Smooth muscle cell of bladder (primary cell): ENCODE measurements at places on chromosomes 11 and 22. TPM values are rescaled to one million over a fixed set of nuclear protein-coding genes. Genes with fewer than 3 reads are reported as not detected.

Gene OR5B21
- 0.14 TPM in 1 of 2 replicates, not detected in the other for total RNA-seq

Gene OOSP1
- total RNA-seq = not detected in 2 replicates

Gene INPP5J
- 0.09 and 0.14 TPM in 2 replicates for total RNA-seq

Gene PTGDR2
- total RNA-seq = 0.28 TPM in 1 of 2 replicates, not detected in the other

Gene CD151
- 455 and 613 TPM in 2 replicates for total RNA-seq

Gene CDKN1C
- 37.0 and 43.6 TPM in 2 replicates for total RNA-seq

Gene TCN1
- not detected in 2 replicates for total RNA-seq

Gene NCR3LG1
- 4.3 and 5.0 TPM in 2 replicates for total RNA-seq

Gene KRTAP5-10
- not detected in 2 replicates for total RNA-seq

Gene UCP2
- total RNA-seq = 0.37 and 0.57 TPM in 2 replicates

Gene WBP2NL
- total RNA-seq = 0.28 and 0.46 TPM in 2 replicates

Gene RIMBP3C
- total RNA-seq = 0.14 and 0.18 TPM in 2 replicates

Gene FOLR2
- total RNA-seq = not detected in 2 replicates

Gene EFCAB6
- total RNA-seq = 2.0 and 2.1 TPM in 2 replicates

Gene CARNS1
- under 0.01 and 0.09 TPM in 2 replicates for total RNA-seq
